CD8-positive, alpha-beta memory T cell (primary cell): ENCODE measurements at places on chromosomes 5 and 9.

DNA sequence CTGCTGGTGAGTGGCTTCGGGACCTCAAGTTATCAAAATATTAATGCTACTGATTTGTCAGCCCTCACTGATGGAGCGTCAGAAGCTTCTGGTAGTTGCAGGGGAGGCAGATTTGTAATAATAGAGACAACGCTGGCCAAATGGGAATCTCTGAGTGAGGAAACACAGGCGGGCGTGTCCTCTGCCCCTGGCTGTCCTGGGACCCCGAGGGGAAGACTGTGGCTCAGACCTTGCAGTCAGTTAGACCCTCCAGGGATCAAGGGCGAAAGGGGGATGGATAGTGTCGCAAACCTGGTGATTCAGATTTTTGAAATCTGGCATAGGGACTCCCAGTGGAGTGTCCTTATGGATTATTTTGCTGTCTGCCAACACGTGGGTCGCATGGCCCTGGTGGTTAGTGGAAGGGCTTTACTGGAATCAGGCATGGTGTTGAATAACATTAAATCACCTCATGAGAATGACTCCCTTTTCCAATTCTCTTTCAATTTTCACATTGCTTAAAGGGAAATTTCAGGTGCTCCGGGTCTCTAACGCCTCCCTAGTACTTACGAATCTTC lies 35.1 kb upstream of the NTNG2 start:
- H3K27me3 ChIP-seq, result no peaks in the 10 kb centered on the region
- no peak overlapping the region for H3K27ac ChIP-seq
- H3K36me3 ChIP-seq, result no peaks in the 10 kb centered on the region
- no peaks in the 10 kb centered on the region for H3K4me1 ChIP-seq
- DNase-seq, result no peak

DNA sequence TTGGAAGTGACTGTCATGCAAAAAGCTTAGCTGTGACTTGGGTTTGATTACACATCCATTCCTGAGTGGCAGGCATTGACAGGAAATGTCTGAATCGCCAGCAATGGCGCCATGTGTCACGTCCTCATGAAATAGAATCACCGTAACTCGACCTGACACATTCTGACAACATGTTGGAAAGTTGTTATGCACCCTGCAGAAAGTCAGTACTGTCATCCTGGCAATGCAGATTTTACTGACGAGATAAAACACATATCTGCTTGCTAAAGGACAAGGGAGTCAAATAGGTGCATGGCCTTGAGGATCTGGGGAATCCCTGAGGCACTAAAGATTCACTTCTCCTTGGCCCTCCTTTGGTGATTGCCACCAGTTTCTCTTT lies 344.2 kb downstream of the SPATA31D1 start:
- DNase-seq, result no peak
- H3K4me3 ChIP-seq, result no peak overlapping the region
- no peak overlapping the region for H3K27ac ChIP-seq
- H3K4me1 ChIP-seq, result no peaks in the 10 kb centered on the region
- no peaks in the 10 kb centered on the region for H3K36me3 ChIP-seq

GRCh38 chr5:30099634-30100033 lies 1093.9 kb upstream of the CDH6 start:
- no peak for DNase-seq
- no peaks in the 10 kb centered on the region for H3K36me3 ChIP-seq
- no peak overlapping the region for H3K4me3 ChIP-seq
- H3K27ac ChIP-seq, result no peak overlapping the region

DNA sequence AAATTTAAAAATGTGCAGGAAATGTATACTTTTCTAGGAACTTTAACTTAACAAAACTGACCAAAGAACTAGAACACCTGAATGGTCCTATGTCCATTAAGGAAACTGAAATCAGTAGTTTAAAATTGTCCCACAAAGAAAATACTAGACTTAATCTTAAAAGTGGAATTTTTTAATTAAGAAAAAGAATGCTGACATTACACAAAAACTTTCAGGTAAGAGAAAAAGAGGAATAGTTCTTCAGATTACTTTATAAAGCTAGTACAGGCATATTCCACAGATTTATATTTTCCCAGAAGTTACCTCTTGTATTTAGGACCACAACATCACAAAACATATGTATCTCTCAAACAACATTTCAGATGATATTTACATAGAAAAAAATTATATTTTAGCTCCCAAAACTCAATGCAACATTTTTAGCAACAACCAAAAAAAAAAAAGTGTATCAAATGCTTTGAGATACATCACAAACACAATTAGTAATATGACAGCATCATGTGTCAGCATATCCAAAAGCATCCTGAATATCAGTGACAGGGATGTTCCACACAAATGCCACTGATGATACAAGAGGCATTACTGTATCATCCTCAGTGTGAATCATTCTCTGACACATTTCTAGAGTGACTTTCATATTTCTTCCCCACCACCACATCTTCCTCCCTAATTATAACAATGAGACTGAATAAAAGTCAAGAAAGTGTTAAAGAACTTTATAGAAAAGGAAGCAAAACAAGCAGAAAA lies 264.0 kb downstream of the EPB41L4A start:
- H3K27ac ChIP-seq, result no peak overlapping the region
- H3K4me3 ChIP-seq, result no peak overlapping the region
- H3K36me3 ChIP-seq, result no peaks in the 10 kb centered on the region
- peaks cover under 1% of the 10 kb centered on the region for H3K4me1 ChIP-seq

DNA sequence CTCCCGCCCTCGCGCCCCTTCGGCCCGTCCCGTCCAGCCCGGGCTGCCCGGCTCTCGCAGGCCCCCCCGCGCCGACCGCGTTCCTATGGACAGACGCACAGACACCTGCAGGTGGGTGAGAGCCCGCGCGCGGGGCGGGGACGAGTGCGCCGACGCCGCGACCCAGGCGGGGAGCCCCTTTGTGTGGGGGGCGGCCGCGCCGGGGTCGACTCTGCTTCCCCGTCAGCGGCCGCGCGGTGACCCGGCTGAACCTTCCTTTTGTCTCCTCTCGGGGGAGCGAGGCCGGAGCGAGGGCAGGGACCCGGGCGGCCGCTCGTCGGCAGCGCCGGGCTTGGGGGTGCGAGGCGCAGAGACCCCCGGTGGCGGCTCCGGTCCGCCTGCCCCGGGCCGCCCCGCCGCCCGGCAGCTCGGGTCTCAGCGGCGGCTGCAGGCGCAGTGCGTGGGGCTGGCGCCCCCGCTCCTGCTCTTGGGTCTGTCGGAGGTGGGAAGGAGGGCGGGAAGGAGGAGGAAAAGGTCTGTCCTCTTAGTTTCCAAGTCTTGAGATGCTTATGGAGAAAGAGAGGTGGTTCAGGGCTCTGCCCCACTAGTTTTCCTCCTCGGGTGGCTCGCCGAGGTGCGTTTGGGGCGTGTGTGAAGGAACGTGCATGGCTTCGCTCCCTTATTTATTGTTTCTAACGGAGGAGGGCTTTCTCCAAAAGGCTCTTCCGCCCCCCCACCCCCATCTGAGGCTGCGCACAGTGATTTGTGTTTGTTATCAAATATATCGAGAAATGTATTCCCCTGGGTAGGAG lies 576 bp downstream of the KIAA1958 start:
- H3K4me1 ChIP-seq, result peaks cover 13% of the 10 kb centered on the region
- DNase-seq, result peak; percentile 38
- no peaks in the 10 kb centered on the region for H3K36me3 ChIP-seq
- H3K27ac ChIP-seq, result peak overlapping the region; percentile 55

DNA sequence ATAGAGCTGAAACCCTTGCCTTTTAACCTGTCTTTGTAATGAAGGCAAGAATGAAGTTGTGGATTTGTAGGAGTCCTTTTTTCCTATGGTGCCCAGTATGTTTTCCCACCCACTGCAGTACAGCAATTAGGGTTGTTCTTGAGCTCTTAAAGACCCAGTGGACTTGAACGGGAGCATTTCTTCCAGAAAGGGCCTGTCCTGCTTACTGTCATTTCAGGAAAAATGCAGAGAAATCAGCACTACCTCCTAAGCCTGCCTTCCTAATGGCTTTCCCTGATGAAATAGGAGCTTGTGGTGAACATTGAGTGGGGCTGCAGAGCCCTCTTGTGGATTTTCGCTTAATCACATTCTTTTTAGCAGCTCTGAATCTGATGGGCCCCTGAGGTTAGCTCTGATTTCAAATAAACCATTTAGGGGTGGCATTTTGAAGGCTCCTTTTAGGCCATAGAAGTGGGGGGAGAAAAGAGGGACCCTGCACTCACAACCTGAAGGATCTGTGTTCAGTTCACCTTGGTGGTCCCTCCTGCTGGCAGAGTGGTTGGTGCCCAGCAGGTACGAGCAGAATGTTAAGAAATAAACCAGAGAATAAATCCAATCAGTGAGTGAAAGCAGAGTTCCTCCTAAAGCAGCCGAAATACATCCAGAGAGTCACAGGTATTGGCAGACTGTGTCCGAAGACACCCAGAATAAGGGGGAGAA lies 188.0 kb upstream of the KLF9 start:
- peak; percentile 8 for DNase-seq
- H3K27me3 ChIP-seq, result no peaks in the 10 kb centered on the region
- no peak overlapping the region for H3K27ac ChIP-seq
- no peaks in the 10 kb centered on the region for H3K36me3 ChIP-seq
- H3K4me1 ChIP-seq, result peaks cover 4% of the 10 kb centered on the region
- H3K4me3 ChIP-seq, result no peak overlapping the region

DNA sequence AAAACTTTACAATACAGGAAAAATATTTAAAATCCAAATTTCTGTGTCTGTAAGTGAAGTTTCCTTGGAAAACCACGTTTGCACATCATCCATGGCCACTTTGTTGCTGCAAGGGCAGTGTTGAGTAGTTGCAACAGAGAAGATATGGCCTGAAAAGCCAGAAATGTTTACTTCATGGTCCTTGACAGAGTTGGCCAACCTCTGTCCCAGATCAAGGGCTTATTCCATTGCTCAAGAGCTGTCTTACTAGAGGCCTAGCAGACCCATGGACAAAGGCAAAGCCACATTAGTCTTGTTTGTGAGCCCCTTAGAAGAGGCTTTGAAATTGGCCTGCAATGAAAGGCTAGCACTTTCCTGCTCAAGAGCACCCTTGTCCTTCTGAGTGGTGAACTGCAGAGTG lies 119.4 kb downstream of the GAS1 start:
- H3K4me1 ChIP-seq, result no peaks in the 10 kb centered on the region
- H3K4me3 ChIP-seq, result no peak overlapping the region
- H3K27me3 ChIP-seq, result no peaks in the 10 kb centered on the region
- no peak for DNase-seq
- no peak overlapping the region for H3K27ac ChIP-seq

DNA sequence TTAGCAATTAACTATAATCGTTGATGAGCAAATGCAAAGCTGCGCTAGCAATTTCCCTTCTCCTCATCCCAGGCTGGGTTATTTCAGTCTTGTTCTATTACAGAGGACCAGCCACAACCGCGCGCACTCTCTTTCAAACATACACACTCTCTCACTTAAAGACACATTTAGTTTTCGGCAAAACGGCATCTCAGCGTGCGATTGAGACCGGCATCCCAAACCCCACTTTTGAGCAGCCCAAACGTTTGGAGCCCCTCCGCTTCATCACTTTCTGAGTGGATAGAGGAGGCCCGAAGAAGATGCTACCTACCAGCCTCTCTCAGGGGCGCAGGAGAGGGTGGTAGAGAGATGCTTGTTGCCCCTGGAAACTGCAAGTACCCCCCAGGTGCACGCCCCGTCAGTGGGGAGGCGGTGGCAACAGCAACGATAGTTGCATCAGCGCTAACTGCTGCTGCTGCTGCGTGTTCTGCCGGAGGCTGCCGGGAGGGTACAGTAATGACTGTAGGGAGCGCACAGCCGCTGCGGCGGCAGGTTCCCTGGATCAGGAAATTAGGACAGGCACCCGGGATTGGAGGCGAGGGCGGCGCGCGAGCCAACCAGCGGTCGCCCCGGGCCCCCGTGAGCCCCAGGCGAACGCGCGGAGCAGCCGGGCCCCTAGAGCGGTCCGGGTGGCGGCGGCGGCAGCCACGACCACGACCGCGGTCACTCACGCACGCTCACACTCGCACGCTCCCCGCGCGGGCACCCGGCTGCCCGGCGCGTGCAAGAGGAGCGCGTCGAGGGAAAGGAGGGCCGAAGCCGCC lies 467 bp upstream of the VLDLR start:
- H3K4me1 ChIP-seq, result peaks cover 7% of the 10 kb centered on the region
- H3K27me3 ChIP-seq, result peaks cover 13% of the 10 kb centered on the region
- H3K4me3 ChIP-seq, result no peak overlapping the region
- no peak overlapping the region for H3K27ac ChIP-seq
- DNase-seq, result peak; percentile 10

GRCh38 chr5:151880324-151880723 lies 44.3 kb downstream of the GLRA1 start:
- no peaks in the 10 kb centered on the region for H3K4me1 ChIP-seq
- DNase-seq, result no peak
- no peaks in the 10 kb centered on the region for H3K36me3 ChIP-seq
- H3K27me3 ChIP-seq, result no peaks in the 10 kb centered on the region
- no peak overlapping the region for H3K27ac ChIP-seq
- H3K4me3 ChIP-seq, result no peak overlapping the region

- H3K36me3 ChIP-seq, result no peaks in the 10 kb centered on the region
- peaks cover 40% of the 10 kb centered on the region for H3K4me1 ChIP-seq
- no peak for DNase-seq
- H3K27ac ChIP-seq, result no peak overlapping the region
- no peak overlapping the region for H3K4me3 ChIP-seq
These were observed 62.0 kb downstream of the ENC1 start for GRCh38 chr5:74578356-74579044.

DNA sequence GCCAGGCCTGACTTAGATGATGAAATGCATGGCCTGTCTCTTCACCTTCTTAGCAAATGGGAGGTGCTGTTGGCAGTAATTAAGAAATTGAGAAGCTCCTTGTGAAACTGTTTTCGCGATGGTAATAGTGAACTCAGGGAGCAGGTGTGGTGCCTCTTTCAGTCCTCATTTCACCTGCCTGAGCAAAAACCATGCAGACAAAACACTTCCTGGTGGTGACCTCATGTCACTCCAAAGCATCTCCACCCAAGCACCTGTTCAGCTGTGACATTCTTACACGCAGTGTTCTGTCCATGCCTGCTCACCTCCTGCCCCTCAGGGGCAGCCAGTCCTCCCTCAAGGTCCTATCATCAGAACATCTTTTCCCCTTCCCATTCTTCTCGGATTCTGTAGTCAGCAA lies 146.5 kb downstream of the CD180 start:
- H3K4me1 ChIP-seq, result no peaks in the 10 kb centered on the region
- no peak for DNase-seq
- H3K27ac ChIP-seq, result no peak overlapping the region
- no peak overlapping the region for H3K4me3 ChIP-seq
- H3K27me3 ChIP-seq, result no peaks in the 10 kb centered on the region

- no peaks in the 10 kb centered on the region for H3K36me3 ChIP-seq
- no peak overlapping the region for H3K27ac ChIP-seq
These were observed 377.3 kb downstream of the KIAA0825 start for GRCh38 chr5:94240993-94241651.

DNA sequence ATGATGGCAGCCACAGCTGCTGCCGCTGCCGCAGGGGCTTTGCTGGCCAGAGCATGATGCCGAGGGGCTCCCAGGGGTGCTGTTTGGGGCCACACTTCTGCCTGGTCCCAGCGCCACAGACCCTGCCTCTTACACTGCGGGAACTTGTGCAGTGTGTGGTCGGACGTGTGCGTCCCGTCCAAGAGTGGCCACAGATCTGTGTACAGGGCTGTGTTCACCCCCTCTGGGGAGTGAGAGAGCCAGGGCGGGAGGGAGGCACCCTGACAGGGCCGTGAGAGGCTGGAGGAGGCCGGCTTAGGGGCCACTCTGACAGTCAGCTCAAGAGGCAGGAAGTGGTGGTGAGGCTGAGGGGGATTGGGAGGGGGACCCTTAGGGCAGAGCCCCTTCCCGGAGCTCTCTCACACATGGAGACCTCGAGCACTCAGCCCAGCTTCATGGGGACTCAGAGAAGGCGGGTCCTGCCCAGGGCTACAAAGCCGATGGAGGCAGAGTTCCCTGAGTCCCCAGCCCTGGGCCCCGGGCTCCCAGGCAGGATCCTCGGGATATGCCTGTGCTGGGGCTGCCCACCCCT lies 13.1 kb upstream of the CARD19 start:
- peaks cover 37% of the 10 kb centered on the region for H3K36me3 ChIP-seq
- peaks cover 19% of the 10 kb centered on the region for H3K4me1 ChIP-seq
- no peak for DNase-seq
- no peaks in the 10 kb centered on the region for H3K27me3 ChIP-seq
- no peak overlapping the region for H3K4me3 ChIP-seq
- no peak overlapping the region for H3K27ac ChIP-seq
